Fibroblast of villous mesenchyme (primary cell): ENCODE measurements at places on chromosomes 4 and X.
A peak's percentile ranks its signal among the peaks of the same experiment; 100 is the strongest.

GRCh38 chr4:88240297-88240714 lies 44.1 kb downstream of the PPM1K start:
- peak; percentile 34 for DNase-seq

DNA sequence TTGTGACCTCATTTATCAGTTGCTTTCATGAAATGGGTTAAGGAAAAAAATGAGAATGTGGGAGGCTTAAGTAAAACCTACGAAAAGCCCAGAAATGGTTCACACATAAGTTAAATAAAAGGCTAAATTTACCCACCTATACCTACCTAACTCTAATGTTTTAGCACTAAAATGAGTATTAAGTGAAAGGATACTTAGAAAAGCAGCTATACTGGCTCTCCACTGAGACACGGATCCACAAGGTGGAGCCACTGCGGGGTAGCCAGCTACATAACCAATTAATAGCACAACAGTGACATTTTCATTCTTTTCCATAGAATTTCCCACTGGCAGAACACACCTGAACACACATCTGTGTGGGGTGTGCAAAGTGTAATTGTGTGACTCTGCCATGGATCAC lies 101.9 kb downstream of the MAML3 start:
- peak; percentile 54 for DNase-seq

DNA sequence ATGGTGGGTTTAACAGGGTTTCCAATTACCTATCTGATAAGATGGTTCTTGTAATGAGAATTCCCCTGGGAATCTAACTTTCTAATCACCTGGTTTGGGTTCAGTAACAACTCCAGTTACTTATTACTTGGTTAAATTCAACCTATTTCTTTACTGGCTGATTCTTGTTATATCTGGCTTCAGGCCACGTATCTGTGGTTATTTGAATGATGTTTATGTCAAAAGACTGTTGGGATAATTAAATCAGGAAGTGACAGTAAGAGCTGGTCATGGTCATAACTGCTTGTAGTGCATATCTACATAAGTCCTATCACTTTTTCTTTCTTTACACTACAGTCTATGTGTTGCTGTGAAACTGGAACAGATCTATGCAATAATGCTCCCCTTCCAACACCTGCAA lies 108.1 kb downstream of the MID1 start:
- DNase-seq = no peak

GRCh38 chrX:139360356-139360755 lies 170.2 kb upstream of the F9 start:
- DNase-seq = no peak
